ENCODE measurements at places on chromosomes 16 and 17. TPM values are rescaled to one million over a fixed set of nuclear protein-coding genes. Genes with fewer than 3 reads are reported as not detected.

DUSP3 gene
- 79.4 TPM for total RNA-seq

NOL3 gene
- 40.7 TPM for total RNA-seq

CTU2 gene
- total RNA-seq: 8.3 TPM

SMPD3 gene
- total RNA-seq: 32.7 TPM

ATP2A1 gene
- 1.4 TPM for total RNA-seq

HEATR3 gene
- total RNA-seq: 11.9 TPM

PAFAH1B1 gene
- total RNA-seq: 34.5 TPM

TAC4 gene
- total RNA-seq: not detected

OR3A3 gene
- not detected for total RNA-seq

OR4D1 gene
- total RNA-seq: not detected

CCL3 gene
- total RNA-seq: 2.0 TPM

NHLRC4 gene
- total RNA-seq: 0.28 TPM

GRCh38 chr17:74288785-74289184, 14.8 kb downstream of the DNAI2 start:
- DNase-seq: no peak

- DNase-seq: peak; percentile 61
Measured at GRCh38 chr16:73058221-73058615, 10.3 kb upstream of the ZFHX3 start.

- no peak for DNase-seq
Measured at GRCh38 chr16:70767377-70768202, 33.4 kb downstream of the VAC14 start.

- no peak for DNase-seq
Measured at GRCh38 chr17:43615330-43616028, 46.2 kb downstream of the MEOX1 start.

DNA sequence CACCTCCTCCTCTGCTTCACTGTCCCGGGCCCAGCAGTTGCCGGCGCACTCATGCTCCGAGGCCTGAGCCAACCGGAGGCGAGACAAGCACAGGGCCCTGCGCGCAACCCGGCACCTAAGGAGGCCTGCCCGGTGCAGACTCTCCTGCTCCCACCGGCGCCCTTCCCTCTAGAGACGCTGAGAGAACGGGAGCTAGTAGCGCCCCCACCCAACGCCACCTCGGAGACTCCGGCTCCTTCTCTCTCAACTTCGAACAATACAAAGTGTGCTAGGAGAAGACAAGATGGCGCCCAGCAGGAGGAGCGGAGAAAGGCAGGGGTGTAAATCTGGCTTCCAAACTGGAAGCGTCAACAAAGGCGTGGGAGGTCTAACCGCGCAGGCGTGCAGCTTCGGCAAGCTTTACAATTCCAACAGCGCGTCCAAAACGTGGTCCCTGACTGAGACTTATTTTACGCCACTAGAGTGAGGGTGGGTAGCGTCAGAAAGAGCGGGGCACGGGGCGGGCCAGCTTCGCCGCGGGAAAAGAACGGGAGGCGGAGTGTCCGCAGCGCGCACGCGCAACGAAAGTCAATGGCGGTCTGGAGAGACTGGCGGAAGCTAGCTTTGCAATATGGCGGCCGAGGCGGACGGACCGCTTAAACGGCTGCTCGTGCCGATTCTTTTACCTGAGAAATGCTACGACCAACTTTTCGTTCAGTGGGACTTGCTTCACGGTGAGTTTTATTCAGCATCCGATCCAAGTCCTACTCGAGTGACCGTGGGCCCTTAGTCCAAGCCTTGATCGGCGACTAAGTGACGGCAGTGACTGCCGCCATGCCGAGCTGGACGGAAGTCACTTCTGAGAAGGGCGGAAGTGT, at the start of gene MPDU1:
Gene MPDU1, plus strand, starts transcription at position 600 of the 857 bp plus-strand sequence. Its CDS starts 11 bp downstream, at position 611.
- peak; percentile 98 for DNase-seq

GRCh38 chr17:59830007-59830630, 62.6 kb downstream of the TUBD1 start:
- DNase-seq: no peak

GRCh38 chr17:1362964-1363363, 37.1 kb downstream of the YWHAE start:
- DNase-seq: no peak

DNA sequence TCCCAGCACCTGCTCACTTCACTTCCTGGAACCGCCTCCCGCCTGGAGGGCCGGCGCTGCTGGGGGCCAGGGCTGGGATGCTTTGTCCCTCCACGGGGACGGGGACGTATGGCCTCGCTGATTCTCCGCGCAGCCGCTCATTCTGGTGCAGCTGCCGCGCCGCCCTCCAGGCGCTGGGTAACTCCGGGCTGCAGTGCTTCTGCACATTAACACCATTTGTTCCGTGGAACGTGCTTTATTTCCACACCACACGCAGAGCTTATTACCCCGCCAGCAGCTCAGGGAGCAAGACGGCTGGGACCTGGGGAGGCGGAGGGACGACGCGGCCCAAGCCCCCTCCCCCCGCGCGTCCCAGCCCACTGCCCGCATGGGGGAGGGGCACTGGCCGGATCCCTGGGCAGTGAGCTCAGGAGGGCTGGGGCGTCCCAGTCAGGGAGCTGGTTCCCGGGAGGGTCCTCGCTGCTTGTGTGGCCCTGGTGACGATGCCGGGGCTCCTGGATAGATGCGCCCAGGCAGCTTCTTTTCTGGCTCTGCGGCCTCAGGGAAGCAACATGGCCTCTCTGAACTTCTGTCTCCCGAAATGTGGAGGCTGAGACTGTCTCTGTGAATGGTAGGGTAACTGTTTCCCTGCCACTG, 45.4 kb upstream of the ACSF3 start:
- no peak for DNase-seq

DNA sequence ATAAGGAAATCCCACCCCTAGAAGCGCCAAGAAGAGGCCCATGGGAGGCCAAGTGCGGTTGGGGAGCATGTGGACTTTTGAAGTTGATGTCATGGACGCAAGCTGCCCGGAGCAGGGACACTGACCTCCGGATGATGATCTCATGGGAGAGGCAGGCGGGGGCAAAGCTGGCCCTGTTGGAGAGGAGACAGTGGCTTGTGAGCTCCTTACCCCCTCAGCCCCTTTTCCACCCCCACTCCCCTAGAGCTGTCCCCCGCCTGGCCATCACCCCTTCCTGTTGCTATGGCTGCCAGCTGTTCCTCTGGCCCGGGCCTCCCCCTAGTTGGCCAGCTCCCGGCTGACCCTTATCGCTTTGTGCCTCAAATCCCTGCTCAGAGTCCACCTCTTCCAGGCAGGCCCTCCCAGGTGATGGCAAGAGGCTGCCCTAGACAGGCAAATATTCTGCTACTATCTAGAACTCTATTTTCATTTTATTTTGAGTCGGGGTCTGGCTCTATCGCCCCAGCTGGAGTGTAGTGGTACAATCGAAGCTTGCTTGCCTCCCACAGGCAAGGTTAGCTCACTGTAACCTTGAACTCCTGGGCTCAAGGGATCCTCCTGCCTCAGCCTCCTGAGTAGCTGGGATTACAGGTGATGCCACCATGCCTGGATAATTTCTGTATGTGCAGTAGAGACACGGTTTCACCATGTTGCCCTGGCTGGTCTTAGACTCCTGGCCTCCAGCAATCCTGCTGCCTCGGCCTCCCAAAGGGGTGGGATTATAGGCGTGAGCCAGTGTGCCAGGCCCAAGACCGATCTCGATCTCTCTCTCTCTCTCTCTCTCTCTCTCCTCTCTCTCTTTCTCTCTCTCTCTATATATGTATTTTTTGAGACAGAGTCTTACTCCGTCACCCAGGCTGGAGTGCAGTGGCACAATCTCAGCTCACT, 6.6 kb downstream of the NOTUM start:
- DNase-seq: no peak

DNA sequence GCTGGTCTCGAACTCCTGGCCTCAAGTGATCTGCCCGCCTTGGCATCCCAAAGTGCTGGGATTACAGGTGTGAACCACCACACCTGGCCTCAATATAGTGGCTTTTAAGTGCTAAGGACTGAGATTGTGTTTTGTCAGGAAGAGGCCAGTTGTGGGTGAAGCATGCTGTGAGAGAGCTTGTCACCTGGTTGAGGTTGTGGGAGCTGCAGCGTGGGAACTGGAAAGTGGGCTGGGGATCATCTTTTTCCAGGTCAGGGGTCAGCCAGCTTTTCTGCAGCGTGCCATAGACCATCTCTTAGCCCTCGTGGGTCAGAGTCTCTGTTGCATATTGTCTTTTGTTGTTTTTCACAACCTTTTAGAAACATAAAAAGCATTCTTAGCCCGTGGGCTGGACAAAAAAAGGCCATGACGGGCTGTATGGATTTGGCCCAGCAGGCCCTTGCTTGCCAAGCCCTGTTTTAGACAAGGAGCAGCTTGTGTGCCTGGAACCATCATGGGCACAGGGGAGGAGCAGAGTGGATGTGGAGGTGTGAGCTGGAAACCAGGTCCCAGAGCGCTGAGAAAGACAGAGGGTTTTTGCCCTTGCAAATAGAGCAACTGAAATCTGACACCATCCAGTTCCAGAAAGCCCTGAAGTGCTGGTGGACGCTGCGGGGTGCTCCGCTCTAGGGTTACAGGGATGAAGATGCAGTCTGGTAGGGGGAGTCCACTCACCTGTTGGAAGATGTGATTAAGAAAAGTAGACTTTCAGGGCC, 5.5 kb downstream of the BIRC5 start:
- no peak for DNase-seq

- DNase-seq: no peak
Measured at GRCh38 chr17:64016974-64017373, 3.5 kb downstream of the ICAM2 start.

GRCh38 chr16:90031931-90032673, 12.8 kb upstream of the DBNDD1 start:
- DNase-seq: no peak

- no peak for DNase-seq
Measured at GRCh38 chr17:80568246-80568645, 23.6 kb downstream of the RPTOR start.

GRCh38 chr16:68646953-68647659, 2.0 kb downstream of the CDH3 start:
- DNase-seq: no peak

- DNase-seq: no peak
Measured at GRCh38 chr17:82439194-82439828, 11.2 kb downstream of the CYBC1 start.

DNA sequence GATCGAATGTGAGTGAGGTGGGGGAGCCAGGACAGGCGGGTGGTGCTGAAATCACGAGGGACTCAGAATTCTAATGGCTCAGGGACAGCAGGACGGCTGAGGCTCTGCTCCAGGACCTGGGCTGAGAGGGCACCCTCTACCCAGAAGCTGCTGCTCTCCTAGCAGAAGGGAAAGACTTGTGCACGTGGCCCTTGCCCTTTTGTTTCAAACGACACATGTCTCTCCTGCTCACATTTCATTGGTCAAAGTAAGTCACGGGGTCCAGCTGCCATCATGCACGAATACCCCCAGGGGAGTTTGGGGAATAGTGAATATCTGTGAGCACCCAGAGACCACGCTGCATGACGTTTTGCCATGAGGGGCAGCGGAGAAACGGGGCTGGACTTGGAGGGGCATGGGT, 73.2 kb downstream of the RTN4RL1 start:
- no peak for DNase-seq

DNA sequence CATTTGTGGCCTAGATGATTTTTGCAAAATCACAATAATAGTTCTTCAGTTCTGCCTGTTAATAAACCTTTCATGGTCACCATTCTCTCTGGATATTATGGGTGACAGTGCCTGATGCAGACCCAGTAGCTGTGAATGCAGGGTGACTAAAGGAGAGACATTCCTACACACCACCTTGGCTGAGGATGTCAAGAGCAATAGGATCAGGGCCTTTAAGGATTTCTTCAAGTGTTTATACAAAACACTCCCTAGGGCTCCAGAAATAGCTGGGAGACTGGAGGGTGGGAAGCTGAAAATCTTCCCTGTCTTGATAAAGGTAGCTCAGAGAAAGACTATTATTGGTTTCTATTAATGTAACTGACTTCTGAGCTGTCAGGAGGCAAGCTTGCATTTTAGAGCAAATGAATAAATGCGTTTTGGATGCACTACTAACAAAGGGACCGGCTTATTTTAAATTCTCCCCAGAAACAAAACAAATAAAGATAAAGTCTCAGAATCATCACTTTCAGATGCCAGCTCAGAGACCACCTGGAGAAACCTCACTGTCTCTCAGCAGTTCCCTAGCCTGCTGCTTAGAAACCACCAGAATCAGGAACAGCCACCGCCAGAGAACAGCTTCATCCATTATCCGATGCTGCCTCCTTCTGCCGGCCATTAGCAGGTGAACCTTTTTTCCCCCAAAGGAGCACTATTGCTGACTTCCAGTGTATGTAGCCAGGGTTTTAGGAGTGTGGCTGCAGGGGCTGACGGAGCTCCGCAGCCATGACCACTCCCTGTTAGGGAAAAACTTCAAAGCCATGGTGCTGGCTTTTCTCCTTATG, 171.4 kb upstream of the DYNLRB2 start:
- no peak for DNase-seq

- no peak for DNase-seq
Measured at GRCh38 chr17:65617496-65617895, 56.0 kb upstream of the AXIN2 start.

GRCh38 chr16:86818671-86819532, 240.6 kb downstream of the FOXL1 start:
- no peak for DNase-seq

- DNase-seq: no peak
Measured at GRCh38 chr17:15119968-15120367, 145.2 kb downstream of the PMP22 start.

GRCh38 chr17:8846768-8847211, 20.7 kb downstream of the PIK3R6 start:
- no peak for DNase-seq

- DNase-seq: peak; percentile 2
Measured at GRCh38 chr17:80566054-80566400, 21.4 kb downstream of the RPTOR start.

- no peak for DNase-seq
Measured at GRCh38 chr17:2262135-2262587, 41.4 kb downstream of the SMG6 start.

- no peak for DNase-seq
Measured at GRCh38 chr16:51236583-51236982, 85.5 kb upstream of the SALL1 start.

- DNase-seq: no peak
Measured at GRCh38 chr16:84863481-84863814, 43.7 kb downstream of the CRISPLD2 start.

DNA sequence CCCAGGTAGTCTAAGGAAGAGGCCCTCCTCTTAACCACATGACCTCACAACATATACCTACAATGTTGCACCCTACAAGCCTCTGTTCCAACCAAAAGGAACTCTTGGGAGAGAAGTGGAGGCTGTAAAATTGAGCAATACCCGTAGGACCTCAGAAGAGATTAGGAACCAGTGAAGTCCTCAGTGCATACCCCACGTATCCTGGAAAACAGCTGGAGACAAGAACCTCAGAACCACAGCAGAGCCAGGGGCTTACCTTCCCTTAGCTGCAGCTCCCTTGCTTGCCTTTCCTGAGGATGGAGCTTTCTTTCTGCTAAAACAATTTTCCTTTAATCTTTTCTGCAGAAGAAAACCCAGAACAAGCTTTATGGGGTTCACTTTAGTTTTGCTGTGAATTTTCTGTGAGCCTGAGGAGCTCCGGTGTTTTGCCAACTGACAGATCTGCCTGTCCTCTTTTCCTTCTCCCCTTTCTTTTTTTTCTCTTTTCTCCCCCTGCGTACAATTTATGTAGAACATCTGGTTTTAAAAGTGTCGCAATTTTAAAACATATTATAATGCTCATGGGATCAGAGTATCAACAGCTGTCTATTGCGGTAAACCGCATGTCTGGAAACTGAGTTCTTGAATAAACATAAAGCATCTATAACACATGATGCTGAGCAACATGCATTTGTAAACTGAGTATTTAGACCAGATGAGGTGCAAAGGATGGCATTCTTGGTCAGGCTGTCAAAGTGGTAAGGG, 226.4 kb upstream of the MAF start:
- DNase-seq: no peak
